ENCODE measurements at places on chromosomes 2 and 18.

- DNase-seq: no peak
These were observed 46.5 kb downstream of the MBP start for GRCh38 chr18:77086034-77086433.

GRCh38 chr18:48022531-48023329 lies 92.3 kb upstream of the SMAD2 start:
- DNase-seq: no peak

GRCh38 chr2:38598200-38598990 lies 4.3 kb downstream of the HNRNPLL start:
- DNase-seq: no peak

DNA sequence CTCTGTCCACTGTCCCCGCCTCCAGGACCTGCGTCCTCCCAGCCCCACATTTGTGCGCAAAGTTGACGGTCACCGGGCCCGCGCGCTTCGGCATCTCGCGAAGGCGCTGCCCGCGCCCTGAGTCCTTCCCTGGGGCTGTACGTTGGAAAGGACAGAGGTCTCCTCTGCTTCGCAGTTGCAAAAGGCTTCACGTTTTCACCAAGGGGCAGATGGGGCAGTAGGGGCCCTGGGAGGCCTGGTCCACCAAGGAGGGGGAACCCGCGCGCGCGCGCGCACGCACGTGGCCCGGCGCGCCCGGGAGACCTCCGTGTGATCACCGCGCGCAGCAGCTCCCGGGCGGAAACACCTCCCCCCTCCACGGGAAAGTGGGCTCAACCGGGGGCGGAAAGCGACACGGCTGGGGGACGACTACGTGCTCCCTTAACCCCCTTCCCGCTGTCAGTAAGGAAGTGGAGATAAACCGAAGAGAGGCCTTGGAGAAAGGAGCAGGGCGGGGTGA lies 21.9 kb downstream of the TEX44 start:
- DNase-seq: no peak

GRCh38 chr2:175872005-175872348 lies 130.1 kb downstream of the LNPK start:
- DNase-seq: no peak

- DNase-seq: no peak
These were observed 750.1 kb downstream of the RNF144A start for GRCh38 chr2:7667260-7667757.

- DNase-seq: no peak
These were observed 14.6 kb downstream of the TTR start for GRCh38 chr18:31606265-31606664.

DNA sequence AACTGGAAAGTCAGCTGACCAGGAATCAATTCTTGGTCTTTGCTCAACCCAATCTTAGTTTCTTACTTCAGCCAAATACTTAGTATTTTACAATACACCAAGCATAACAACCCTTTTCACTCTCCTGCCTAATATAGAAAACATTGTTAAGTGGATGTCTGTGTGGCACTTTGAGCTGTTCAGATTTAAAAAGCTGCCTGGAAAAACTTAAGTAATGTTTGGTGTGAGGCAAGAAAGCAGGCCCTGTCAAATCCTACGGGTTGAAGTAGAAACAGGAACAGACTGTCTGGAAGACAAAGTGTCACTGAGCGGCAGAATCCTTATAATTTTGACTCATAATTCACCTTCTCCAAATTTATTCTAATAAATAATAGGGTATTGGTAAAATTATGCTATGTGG lies 37.1 kb upstream of the FRZB start:
- no peak for DNase-seq

DNA sequence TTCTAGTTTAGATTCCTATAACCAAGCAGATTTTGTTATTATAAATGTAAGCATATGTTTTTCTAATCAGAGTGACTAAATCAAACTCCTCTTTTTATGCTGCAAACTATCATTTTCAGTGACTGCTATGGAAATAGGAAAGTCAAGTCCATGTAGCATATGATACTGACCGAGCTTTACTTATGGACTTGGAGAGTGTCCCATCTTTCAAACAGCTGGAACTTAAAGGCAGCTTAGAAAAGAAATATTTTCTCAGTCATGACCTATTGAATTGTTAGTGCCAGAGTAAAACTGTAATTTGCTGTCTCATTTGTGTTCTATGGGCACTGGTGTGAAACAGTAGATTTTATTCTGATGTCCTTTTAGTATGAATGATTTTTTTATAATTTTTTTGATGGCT lies 76.7 kb downstream of the PHLPP1 start:
- DNase-seq: no peak

DNA sequence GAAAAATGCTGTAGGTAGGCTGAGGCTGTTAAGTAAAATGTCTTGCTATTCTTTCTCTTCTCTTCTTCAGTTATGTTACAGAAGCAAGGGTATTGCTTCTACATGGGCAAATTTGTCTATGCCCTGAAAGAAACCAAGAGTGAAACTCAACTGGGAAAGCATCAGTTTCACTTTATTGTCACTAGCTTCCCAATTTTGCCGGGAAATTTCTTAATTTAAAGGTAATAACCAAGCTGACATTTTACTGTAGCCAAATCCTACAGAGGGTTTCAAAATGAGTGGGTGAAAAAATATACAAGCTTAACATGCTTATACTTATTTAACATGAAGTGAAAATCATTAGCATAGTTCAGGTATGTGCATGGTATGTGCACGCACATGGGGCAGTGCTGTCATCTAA lies 3.2 kb downstream of the TANK start:
- no peak for DNase-seq

DNA sequence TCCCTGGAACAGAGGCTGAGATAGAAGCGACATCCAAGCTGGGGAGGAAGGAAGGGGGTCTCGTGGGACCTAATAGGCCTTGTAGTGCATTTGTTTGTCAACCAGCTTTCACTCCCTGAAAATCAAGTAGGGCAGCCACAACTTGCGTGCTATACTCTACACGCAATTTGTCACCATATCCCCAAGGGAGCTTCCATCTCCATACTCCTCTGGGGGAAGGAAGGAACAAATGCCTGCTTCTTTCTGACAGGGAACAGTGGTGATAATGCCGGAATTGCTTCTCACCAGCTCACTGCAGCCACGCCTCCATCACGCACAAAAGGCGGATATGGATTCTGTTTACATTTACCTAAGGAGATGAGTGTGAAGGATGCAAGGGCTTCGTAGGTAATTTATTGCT lies 213.4 kb downstream of the TMEM163 start:
- DNase-seq: no peak

GRCh38 chr18:76322686-76323085 lies 172.4 kb downstream of the ZNF516 start:
- no peak for DNase-seq

- DNase-seq: no peak
These were observed 305.9 kb upstream of the MEX3C start for GRCh38 chr18:51503351-51503750.

DNA sequence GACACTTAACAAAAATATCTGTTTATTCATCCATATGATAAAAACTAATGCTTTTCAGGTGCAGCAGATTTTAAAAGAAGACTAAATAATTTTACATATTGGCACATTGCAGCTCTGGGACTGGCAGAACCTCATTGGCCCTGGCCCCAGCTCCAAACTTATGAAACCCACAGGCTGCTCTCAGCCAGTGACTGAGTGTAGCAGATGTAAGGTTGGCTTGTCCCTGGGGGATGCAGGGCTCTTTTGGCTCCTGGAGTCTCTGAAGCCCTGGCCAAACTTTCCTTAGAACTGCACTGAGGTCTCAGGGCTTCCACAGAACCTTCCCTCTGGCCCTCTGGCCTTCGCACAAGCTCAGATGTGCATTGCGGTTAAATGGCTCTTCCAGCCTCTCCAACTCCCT lies 725.0 kb upstream of the SOX11 start:
- DNase-seq: no peak
